ENCODE measurements at places on chromosomes 2 and 18.

- DNase-seq, result no peak
These were observed 287.5 kb upstream of the SALL3 start for GRCh38 chr18:78692105-78692504.

DNA sequence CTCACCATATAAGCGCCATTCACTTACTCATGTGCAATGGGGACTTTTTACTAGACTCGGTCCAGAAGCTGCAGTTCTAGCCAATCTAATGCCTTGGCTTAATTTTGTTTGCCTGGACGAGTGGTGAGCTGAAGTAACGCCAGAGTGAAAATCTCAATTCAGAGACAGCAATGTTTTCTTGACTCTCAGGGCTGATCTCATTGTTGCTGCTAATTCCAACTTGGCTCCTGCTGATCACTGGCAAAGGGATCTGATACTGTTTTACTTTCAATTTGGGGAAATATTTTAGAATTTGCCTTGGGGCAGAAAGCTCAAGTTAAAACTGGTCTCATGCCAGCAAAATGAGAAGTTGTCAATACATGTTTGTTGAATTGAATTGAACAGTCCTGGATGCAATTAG is 906.6 kb upstream of the CDH2 start:
- DNase-seq, result peak; percentile 68

GRCh38 chr2:101717071-101717845 is 19.8 kb downstream of the MAP4K4 start:
- DNase-seq, result no peak

- peak; percentile 87 for DNase-seq
These were observed at the start of gene AP1S3 for GRCh38 chr2:223837287-223838061. TSS of gene AP1S3 (minus strand) at chr2:223837582. CDS start at chr2:223837450, 132 bp downstream.

DNA sequence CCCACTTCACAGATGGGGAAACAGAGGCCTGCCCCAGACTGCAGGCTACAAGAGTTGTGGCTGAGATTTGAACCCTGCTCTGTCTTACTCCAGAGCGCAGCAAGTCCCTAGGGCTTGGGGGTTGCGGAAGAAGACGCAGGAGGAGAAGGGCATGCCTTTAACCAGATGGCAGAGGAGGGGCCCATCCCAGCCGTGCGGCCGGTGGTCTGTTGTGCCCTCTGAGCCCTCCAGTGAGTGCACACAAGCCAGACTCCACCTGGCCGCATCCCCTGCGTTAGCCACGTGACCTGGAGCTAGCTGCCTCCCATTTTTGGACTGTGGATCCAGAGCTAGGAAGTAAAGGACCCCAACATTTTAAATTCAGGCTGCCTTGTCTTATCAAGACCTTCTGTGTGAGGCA is 2.8 kb downstream of the KCNIP3 start:
- DNase-seq, result no peak

- no peak for DNase-seq
These were observed 46.0 kb downstream of the MRPS5 start for GRCh38 chr2:95075440-95076132.

GRCh38 chr2:166494140-166494624 is at the start of gene SCN7A:
TSS of gene SCN7A (minus strand) at chr2:166494249. CDS start at chr2:166477696, 16,553 bp downstream.
- peak; percentile 74 for DNase-seq

- DNase-seq, result peak; percentile 21
These were observed 89.0 kb downstream of the ZNF532 start for GRCh38 chr18:58953627-58954026.

GRCh38 chr2:100891906-100892642 is 72.1 kb downstream of the NPAS2 start:
- no peak for DNase-seq

GRCh38 chr2:232941912-232942594 is 71.0 kb downstream of the NGEF start:
- no peak for DNase-seq

DNA sequence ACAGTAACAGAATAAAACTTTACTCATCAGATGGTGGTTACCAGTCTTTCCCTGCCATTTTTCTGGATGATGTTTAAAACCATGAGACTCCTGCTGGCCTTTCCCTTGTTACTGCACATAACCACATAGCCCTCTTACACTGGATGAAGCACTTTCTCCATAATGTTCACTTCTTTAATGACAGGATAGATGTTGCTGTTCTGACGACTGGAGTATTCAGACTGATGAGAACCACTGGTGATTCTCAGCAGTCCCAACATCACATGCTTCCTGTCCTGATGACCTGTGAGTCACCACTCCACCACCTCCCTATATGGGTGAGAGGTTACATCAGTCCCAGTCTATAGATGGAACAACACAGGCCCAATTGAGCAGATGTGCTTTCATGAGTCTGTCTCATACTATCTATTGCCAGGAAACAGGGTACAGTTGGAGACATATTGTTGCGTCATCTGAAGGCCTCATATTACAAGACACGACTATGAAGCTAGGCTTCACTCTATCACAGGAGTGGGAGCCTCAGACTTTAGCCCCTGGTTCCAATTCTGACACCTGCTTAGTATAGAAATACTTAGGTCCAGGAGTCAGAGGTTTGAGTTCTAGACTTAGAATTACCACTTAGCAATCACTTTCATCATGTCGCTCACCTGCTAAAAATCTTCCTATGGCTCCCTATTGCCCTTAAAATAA is 145.7 kb upstream of the KLF7 start:
- no peak for DNase-seq

- DNase-seq, result peak; percentile 19
These were observed 293.8 kb upstream of the SLC14A2 start for GRCh38 chr18:45321520-45321919.

- no peak for DNase-seq
These were observed 39.7 kb downstream of the SH3RF3 start for GRCh38 chr2:109168716-109169115.

- DNase-seq, result no peak
These were observed 45.8 kb downstream of the TSHZ1 start for GRCh38 chr18:75256376-75256775.

DNA sequence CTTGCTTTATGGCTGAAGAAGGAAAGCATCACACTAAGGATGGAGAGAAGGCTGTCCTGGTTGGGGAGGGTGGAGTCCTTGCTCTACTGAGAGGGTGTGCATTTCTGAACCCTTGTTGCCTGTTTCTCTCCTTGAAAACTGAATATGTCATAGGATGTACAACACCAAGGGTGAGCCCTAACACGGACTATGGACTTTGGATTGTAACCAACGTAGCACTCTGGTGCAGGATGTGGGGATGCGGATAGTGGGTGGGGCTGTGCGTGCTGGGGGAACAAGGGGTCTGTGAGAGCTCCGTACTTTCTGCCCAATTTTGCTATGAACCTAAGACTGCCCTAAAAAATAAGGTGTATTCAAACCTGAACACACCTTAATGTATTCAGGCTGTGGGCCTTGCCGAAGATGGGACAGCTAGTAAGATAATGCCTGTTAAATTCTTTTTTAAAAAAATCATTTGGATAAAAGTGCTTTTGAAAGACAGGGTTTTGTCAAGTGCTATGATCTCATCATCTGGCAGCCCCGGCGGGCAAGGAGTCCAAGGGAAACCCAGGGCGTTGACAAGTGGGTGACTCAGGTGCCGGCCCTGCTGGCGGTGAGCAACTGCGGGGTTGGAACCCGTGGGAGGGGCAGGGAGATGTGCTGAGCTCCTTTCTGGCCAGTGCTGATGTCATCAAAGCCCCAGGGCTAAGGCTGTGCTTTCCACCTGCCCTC is 54.0 kb downstream of the GATA6 start:
- peak; percentile 2 for DNase-seq

DNA sequence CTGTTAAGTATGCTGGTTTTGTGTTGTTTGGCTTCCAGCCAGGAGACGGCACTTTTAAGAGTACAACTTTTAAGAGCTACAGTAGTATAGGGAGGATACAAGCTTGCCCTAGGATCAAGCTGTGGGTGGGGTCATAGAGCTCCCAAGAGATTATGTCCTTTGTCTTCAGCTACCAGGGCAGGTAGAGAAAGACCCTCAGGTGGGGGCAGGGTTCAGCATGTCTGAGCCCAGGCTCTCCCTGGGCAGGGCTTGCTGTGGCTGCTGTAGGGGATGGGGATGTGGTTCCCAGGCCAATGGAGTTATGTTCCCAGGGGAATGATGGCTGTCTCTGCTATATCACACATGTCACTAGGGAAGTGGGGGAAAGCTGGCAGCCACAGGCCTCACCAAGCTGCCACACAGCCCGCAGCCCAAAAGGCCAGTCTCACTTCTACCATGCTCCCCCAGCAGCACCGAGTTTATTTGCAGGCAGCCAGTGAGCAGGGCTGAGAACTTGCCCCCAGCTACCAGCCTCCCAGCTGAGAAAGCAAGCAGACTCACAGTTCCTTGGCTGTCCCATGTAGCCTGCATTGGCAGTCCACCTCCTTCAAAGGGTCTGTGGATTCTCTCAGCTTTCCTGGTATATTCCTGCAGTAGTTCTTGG is 105.7 kb upstream of the ERBB4 start:
- DNase-seq, result no peak

- peak; percentile 42 for DNase-seq
These were observed 97.9 kb upstream of the GPR45 start for GRCh38 chr2:105143467-105144151.

DNA sequence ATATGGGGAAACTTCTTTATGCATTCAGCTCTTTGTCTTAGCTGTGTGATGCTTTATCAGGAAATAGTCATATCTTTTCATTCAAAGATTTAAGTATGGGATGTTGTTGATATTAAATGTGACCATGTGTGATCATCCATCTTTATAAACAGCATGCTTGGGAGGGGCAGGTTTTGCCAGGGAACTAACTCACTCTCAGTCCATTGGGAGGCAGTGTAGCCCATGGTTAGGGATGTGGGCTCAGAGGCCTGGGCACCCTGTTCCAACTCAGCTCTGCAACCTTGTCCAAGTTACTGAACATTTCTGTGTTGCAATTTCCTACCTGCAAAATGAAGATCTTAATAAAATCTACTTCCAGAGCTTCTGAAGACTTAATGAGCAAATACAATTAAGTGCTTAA is 92.0 kb upstream of the BCL2L11 start:
- peak; percentile 23 for DNase-seq

- DNase-seq, result no peak
These were observed 129.9 kb upstream of the ITGA6 start for GRCh38 chr2:172297531-172297930.

GRCh38 chr2:238097988-238098871 is 1.9 kb upstream of the ESPNL start:
- DNase-seq, result peak; percentile 15

DNA sequence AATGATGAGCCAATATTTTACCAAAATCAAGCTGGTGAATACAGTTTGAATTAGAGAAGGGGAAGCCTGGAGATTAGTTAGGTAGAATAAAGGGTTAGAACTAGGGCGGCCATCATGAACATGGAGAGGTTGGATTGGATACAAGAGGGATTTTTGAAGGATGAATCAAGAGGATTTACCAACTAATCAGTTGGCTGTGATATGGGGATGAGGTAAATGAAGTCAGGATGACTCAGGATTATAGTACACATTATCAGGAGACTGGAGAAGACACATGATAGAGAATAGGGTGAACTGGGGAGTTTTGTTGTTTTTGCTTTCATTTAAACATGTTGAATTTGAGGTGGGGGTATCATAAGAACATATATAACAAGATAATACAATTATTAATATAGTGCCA is 73.8 kb upstream of the PROKR1 start:
- DNase-seq, result no peak

DNA sequence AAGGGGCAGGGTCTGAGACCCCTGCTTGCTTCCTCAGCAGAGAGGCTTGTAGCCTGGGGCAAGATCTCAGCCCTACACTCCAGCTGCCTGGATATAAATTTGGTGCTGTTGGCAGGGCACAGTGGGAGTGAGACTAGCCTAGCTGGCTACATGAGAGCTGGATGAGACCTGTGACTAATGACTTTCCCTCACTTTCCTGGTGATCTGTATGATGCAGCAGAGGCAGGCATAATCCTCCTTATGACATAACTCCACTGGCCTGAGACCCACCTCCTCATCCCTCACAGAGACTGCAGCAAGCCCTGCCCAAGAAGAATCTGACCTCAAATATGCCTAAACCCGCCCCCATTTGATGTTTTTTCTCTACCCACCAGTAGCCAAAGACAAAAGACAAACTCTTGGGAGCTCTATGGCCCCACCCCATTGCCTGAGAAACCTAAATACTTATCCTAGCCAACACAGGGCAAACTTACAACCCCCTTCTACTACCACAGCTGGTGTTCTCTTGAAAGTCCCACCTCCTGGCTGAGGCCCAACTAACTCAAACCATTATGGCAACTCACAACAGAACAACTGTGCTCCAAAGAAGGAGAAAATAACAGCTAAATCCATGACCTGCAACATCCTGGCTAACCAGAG is 102.7 kb downstream of the NR4A2 start:
- no peak for DNase-seq

DNA sequence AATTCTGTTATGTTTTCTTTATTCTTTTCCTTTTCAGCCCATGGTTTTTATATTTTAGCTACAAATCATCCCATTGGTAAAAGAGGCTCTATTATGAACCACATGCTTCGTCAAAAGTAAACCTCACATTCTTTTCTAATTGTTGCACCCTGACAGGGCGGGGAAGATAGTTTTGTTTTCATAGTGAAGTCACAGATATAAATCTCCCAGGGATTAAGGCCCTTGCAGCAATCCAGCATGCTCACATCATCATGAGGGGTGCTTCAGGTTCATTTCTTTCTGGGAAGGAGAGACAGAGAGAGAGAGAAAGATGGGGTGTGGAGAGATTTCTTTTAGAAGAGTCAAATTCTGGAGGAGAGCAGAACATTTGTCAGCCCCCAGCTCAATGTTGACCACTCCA is 124.5 kb upstream of the CDC42EP3 start:
- DNase-seq, result no peak

- no peak for DNase-seq
These were observed 24.3 kb downstream of the RHOB start for GRCh38 chr2:20471148-20471547.

DNA sequence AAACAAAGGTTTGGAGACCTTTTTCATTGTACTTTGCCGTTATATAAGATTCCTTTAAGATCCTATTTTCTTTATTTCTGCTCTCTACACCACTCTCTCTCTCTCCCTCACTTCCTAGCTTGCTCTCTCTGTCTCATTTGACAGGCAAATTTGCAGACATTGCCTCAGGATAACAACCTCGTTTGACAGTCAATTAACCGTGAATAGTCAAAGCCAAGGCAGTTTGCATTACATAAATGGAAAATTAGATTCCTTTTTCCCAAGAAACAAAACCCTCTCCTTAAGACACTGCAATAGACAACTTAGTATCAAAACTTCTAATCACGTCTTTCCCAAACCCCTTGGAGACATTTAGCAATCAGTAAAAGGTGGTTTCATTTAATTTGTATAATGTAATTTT is 7.4 kb downstream of the SKOR2 start:
- peak; percentile 4 for DNase-seq

DNA sequence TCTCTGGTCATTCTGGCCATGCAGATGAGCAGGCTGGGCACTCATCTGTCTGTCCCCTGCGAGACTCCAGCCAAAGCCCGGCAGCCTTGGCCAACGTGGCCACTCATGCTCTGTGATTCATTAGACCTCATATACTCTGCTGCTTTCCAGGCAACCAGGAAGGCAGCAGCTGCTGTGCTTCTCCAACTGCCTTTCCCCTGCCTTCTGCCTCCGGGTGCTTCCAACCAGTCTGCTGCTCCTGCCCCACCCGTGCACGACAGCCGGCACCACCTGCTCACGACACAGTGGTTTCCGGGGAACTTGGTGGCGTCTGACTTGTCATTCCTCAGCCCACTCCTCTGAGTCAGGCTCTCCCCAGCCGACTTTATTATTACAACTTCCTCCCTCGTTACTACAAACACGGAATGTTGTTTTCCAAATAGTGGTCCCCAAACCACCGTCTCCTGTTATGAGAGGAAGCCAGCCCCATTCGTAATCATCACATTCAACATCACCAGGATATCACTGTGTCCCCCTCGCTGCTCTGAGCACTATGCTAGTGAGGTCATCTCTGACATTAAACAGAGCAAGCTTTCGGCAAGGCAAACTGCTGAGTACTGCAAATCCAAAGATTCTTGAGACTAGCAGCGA is 392.4 kb downstream of the ALK start:
- no peak for DNase-seq
